ENCODE measurements at places on chromosomes 7 and 10. TPM values are rescaled to one million over a fixed set of nuclear protein-coding genes. Genes with fewer than 3 reads are reported as not detected.

Gene EVX1
- total RNA-seq = not detected

Gene ABCF2
- total RNA-seq = 71.6 TPM

Gene DGKI
- total RNA-seq = 10.0 TPM

Gene UCN3
- not detected for total RNA-seq

Gene OR6B1
- total RNA-seq = not detected

Gene FAM20C
- total RNA-seq = 86.5 TPM

Gene CHN2
- total RNA-seq = 0.29 TPM

Gene STYXL1
- 45.7 TPM for total RNA-seq

Gene IKZF5
- total RNA-seq = 5.6 TPM

Gene STEAP4
- total RNA-seq = under 0.01 TPM

Gene CHAT
- total RNA-seq = not detected

Gene AASS
- 27.6 TPM for total RNA-seq

Gene TMEM176A
- not detected for total RNA-seq

Gene GATA3
- total RNA-seq = 0.29 TPM

Gene DENND10
- total RNA-seq = 59.7 TPM

Gene OR2A5
- not detected for total RNA-seq

Gene ITIH2
- total RNA-seq = not detected

Gene MKI67
- total RNA-seq = 42.9 TPM

Gene PNLIP
- not detected for total RNA-seq

Gene CHST12
- total RNA-seq = 10.3 TPM

Gene FKBP6
- total RNA-seq = not detected

Gene TDRD1
- not detected for total RNA-seq

Gene CBLL1
- 35.0 TPM for total RNA-seq

Gene NPSR1
- not detected for total RNA-seq

Gene CDH23
- under 0.01 TPM for total RNA-seq

Gene CYP26C1
- not detected for total RNA-seq

Gene CFAP43
- not detected for total RNA-seq

Gene MYL7
- total RNA-seq = 0.44 TPM

Gene MALRD1
- not detected for total RNA-seq

Gene FOXI2
- total RNA-seq = not detected

Gene CRPPA
- total RNA-seq = 2.9 TPM

Gene WEE2
- total RNA-seq = not detected

Gene NKX2-3
- total RNA-seq = not detected

Gene MBL2
- total RNA-seq = not detected

Gene TMEM184A
- total RNA-seq = 0.44 TPM

Gene FAS
- 63.5 TPM for total RNA-seq

Gene DYNC1I1
- total RNA-seq = 1.3 TPM

Gene ATE1
- total RNA-seq = 25.4 TPM

Gene FAM24B
- total RNA-seq = 0.66 TPM

Gene RADIL
- total RNA-seq = 1.8 TPM

Gene OR2A1
- total RNA-seq = not detected

Gene CLRN3
- not detected for total RNA-seq

Gene CALML3
- total RNA-seq = not detected

Gene NKX1-2
- not detected for total RNA-seq

Gene PPP1R3C
- 105 TPM for total RNA-seq

Gene IKZF1
- total RNA-seq = not detected

Gene OPALIN
- not detected for total RNA-seq

Data from placental pericyte (primary cell).